ENCODE measurements at places on chromosomes 5 and 9.
A peak's percentile ranks its signal among the peaks of the same experiment; 100 is the strongest.

DNA sequence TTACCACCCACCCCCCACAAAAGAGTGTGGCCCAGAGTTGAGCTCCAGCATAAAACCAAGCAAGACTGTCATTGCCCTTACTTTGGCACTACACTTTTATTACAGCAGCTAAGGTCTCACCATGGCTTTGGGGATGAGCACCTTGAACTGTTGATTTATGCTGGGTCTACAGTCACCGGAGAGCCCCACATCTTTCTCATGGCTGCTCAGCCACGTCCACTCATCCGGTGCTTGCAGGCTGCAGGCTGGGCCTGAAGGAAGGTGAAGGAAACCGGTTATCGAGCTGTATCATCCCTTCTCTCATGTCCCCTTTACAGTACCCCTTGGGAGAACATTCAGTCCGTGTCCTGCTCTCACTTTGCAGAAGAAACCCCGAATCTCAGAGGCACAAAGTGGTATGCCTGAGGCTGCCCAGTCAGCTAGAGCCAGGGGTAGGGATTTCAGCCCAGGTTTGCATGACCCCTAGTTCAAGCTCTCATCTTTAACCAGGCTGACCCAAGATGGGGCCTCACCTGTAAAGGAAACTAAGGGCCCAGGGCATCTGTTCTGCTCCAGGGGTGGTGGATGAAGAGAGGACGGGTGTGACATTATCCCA lies 11.6 kb downstream of the TMOD1 start:
- no peak for DNase-seq

GRCh38 chr9:98584059-98584458 lies 124.7 kb downstream of the GABBR2 start:
- DNase-seq: no peak

DNA sequence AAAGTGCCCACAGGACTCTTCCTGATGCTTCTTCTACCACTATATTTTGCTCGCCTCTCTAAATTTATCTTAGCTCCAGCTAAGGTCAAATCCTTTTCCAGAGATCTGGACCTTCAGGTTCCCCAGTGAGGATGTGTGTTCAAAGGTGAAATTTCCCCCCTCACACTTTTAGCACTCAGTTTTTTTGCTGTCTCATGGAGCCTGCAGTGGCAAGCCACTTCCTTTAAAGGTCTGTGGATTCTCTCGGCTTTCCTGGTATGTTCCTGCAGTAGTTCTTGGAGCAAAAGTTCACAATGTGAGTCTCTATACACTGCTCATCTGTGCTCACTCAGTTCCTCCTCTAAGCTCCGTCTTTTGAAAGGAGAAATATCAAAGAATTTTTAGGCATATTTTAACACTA lies 181.4 kb downstream of the LURAP1L start:
- no peak for DNase-seq

DNA sequence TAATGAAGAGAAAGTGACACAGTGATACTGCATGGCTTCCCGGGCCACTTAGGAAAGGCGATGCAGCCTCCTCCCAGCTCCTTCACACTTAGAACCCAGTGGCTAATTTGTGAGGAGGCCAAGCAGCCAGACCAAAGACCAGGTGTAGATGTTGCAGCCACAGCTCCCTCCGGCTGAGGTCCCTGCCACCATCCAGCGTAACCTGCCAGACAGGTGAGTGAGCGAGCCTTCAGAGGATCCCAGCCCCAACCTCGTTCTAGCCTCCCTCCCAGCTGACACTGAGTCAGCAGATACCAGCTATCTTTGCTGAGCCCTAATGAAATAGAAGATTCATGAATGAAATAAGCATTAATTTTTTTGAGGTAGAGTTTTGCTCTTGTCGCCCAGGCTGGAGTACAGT lies 59.7 kb downstream of the COL23A1 start:
- DNase-seq: no peak

GRCh38 chr9:14989811-14990210 lies 79.6 kb upstream of the FREM1 start:
- no peak for DNase-seq

DNA sequence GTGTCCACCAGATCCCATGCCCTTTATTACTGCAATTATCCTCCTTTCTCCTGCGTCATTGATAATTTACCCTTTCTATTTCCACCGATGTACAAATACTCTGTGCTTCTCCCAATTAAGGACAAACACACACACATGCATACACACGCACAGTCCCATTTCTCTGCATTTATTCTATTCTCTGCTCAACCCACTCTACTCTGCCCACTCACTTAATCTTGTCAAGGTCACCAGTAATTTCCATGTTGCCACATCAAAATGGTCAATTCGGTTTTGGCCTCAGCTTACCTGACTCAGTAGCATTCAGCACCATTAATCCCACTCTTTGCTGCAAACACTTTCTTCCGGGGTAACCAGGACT lies 14.6 kb upstream of the STRBP start:
- DNase-seq: no peak

DNA sequence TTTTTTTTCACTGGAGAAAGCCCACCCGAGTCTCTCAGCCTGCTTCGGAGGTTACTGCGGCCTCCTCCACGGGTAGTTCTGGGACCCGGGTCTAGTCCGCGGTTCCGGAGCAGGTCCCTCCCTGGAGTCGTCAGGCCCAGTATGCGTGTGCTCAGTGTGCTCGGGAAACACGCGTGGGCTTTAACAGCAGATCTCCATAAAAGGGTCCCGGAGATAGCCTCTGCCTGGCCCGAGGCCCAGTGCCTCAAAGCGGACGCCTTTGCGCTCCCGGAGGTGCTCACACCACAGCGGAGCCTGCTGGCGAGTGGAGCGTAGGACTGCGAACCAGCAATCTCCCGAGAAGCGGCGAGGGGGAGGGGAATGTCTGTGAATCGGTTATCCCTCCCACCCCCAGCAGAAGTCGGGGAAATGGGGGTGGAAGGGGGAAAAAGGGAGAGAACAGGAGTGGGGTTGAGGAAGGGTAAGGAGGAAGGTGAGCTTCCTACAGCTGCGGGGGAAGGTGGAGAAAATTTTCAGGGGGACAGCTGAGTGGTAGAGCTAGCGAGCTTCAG lies 28.7 kb downstream of the CDKN2A start:
- DNase-seq: peak; percentile 81

DNA sequence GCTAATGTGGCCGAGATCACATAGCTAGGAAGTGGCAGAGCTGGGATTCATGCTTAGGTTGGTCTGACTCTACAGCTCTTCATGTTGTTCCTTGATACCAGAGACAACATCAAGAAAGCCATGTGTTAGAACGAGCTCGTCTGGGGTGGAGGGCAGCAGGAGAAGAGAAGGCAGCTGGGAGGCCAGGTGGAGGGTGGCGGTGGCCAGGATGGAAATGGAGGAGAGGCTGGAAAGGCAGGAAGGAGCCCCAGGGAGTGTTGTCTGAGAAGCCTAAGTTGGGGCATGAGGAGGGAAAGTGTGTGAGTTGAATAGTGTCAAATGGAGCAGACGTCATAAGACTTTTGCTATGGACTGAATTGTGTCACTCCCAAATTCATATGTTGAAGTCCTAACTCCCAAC lies 315.3 kb downstream of the GADD45G start:
- no peak for DNase-seq

DNA sequence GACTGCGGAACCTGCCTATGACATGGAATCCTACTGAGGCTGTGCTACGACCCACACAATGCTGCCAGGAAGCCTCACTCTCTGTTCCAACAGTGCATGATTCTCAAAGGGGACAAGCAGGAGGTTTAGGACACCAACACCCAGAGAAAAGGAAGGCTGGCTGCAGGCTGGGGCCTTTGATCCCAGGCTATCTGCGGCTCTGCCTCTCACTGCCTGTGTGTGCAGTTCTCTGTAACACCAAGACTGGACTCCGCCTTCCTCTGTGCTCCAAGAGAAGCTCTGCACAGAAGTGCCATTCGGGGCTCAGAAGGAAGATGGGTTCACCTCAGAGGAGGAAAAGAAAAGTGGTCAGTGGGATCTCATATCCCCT lies 20.5 kb downstream of the ANKH start:
- no peak for DNase-seq

- DNase-seq: no peak
These were observed 49.3 kb downstream of the RICTOR start for GRCh38 chr5:39024884-39025283.

DNA sequence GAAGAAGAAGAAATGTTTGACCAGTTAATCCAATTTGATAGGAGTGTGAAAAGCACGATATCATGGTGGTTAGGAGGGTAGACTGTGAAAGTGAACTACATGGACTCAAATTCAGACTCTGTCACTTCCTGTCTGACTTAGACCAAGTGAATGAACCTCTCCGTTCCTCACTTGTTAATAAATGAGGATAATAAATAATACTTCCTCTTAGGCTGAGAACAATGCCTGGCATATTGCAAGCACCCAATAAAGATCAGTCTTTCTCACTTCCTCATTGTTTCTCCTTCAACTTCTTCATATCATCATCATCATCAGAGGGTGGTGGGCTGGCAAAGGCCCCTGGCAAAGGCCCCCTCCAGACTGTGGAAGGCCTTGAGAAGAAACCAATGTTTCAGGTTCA lies 148.7 kb downstream of the CDK5RAP2 start:
- DNase-seq: no peak

DNA sequence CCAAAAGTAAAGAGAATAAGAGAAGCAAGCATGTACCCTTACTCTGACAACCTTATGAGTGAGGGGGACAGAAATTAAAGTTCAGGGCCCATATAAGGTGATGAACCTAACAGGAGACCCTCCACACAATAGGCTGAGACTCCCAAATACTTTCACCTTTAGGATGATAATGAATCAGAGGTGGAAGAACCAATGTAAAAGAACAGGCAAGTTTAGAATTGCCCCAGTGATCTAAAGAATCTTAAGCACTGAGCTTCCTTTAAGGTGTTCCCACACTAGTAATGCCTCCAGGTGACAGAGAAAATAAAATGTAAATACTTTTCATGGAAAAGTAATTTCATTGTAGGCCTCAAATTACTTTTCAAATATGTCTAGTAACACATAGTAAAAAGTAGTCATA lies 8.2 kb upstream of the FAM151B start:
- no peak for DNase-seq

DNA sequence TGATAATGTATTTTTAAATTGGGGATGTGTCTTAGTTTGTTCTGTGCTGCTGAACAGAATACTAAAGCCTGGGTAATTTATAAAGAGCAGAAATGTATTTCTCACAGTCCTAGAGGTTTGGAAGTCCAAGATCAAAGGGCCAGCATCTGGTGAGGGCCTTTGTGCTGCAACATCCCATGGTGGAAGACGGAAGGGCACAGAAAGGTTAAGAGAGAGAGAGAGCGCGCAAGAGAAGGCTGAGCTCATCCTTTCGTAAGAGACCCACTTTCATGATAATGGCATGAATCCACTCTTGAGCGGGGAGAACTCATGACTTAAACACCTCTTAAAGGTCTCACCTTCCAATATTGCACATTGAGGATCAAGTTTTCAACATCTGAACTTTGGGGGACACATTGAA lies 79.1 kb upstream of the GOLM1 start:
- no peak for DNase-seq

GRCh38 chr5:53819482-53819881 lies 259.0 kb downstream of the NDUFS4 start:
- DNase-seq: no peak

GRCh38 chr5:149063017-149063687 lies at the start of gene SH3TC2:
TSS of gene SH3TC2 (minus strand) at chr5:149063062. CDS start at chr5:149063022, 40 bp downstream.
- DNase-seq: peak; percentile 66

DNA sequence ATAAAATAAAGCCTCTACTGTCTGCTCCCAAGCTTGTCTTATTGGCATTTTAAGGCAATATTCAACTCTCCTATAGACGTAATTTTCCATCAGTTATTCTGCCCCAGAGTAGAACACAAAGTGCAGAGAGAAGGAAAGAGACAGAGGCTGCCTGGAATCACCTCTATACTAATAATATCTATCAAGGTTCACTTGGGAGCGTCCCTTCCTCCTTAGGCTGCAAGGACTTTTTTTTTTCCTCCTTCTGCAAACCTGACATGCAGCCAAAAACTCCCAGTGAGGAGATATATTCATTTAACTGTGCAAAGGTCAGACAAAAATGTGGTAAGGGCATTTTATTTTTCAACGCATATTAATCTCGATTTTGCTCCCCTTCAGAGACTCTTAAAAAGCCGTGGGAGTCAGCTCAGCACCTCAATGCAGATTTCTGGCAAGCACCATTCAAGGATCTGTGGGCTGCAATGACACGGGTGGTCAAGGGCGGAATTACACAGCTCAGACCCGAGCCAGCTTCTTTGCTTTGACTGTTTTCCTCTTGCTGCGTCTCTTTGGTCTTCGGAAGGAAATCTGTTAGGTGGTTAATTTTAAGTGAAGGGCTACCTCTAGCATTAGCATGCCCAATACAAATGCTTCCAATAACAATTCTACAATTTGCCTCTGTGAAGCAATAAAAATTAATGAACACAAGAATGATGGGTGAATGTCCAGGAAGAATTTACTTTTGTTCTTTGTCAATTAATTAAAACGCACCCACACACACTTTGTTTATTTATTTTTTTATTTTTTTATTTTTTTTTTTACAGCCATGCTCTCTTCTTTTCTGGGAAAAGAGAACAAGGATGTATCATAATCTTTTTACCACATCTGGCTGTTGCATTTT lies 587.7 kb upstream of the GRAMD2B start:
- DNase-seq: peak; percentile 62

- DNase-seq: peak; percentile 17
These were observed 1.8 kb upstream of the NTRK2 start for GRCh38 chr9:84667571-84668195.

DNA sequence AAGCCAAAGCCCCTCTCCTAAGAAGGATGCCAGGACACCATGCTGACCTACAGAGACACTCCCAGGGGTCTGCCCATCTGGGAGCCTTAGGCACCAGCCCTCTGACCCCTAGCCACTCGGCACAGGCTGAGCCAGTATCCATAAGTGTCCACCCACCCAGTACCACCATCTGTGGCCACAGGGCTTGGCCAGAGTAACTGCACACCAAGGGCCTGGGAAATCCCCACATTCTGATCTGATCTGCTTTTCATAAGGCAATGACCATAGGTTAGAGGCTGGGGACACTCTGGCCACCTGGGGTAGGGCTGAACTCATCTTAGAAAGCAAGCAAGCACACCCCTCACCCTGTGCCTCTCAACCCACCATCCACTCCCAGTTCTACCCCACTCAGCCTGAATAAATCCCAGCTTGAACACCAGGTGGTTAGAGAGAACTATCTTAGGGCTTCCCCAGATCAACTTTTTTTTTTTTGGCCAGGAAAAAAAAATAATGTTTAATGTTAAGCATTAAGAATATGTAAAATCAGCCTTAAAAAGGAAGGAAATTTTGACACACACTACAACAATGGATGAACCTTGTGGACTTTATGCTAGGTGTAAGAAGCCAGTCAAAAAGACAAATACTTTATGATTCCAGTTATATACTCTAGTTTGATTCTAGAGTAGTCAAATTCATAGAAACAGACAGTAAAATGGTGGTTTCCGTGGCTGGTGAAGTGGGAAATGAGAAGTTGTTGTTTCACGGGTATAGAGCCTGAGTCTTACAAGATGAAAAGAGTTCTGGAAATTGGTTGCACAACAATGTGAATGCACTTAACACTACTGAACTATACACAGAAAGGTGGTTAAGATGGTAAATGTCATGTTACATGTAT lies 6.2 kb downstream of the GNPDA1 start:
- DNase-seq: no peak
